ENCODE measurements at places on chromosomes 2 and 18. TPM values are rescaled to one million over a fixed set of nuclear protein-coding genes. Genes with fewer than 3 reads are reported as not detected.

DNA sequence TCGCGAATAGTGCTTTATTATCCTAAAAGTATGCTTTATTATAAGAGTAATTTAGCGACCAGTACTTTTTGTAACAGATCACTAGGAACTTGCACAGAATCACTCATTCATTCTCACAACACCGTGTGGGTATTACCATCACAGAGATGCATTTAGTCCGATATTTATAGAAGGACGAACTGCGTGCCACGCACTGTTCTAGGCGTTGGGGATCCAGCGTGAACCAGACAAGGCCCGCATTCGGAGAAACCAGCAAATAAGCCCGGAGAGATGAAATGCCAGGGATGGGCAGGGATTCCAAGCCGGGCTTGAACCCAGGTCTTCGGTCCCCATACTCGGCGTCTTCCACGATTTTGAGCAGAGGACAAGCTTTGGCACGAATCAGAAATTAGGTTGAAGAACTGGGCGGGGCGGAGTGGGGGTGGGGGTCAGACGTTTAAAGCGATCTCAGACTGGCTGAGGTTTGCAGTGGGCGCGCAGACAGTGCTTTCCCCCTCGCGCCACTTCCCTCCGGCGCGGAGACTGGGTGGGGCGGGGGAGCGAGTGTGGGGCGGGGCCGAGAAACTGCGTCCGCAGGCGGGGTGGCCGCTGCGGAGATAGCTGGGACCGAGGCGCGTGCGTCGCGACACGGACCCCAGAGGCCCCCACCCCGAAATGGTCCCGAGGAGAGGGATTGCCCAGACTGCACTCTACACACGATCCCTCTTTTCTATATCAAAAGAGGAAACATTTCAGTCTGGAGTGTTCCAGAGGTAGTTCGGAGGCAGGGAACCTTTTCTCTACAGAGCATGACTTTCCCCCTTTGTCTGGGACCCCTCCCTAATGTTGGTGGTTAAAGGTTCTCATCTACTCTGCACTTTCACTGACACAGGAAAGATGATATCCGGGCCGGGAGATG, 1.1 kb upstream of the CXCR4 start:
- DNase-seq = peak; percentile 60

ABCG5 gene
- total RNA-seq = not detected

DNA sequence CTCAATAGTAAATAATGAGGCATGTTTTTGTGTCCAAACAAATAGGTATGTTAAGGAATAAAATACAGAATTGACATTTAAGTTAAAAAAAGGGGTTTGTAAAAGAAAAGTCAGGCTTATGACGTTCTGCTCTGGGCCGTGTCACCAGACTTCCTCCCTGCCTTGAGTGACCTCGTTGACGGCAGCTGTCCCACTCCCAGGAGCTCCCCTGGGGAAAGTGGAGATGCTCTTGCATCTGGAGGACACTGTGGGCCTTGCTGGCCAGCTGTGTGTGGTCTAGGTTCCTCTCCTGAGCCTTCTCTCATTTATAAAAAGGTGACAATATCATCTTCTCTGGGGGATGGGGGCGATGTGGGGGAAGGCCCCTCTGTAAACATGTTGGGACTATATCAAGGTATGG, 196.2 kb downstream of the CLIP4 start:
- DNase-seq = no peak

DNA sequence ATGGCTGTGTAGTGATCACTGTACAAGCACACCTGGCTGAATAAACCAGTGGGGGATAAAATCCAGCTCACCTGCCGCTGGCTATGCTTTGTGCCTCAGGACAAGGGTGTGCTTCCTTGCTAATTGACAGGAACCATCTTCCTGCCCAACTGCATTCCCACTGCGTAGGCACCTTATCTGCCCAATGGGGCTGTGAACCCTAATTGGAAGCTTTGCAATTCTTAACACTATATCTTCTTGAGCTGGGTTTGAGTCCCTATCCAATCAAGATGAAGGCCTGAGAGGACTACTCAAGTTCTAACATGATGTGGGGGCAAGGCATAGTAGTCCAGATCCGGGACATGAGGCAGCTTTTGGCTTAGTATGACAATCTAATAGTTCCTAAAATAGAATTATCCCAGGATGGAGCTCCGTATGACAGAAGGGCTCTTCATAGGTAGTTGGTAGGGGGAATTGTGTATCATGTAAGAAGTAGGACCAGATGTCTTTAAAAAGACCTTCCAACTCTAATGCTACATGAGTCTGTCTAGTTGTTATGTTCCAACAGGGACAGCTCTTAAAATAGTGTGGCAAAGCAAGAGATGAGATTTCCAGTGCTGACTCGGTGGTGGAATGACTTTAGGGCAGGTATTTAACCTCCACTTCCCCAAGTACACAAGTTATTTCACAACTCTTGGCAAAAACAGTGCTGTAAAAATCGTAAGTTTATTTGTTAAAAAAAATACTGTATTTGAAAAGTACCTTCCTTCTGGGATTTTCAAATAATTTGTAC, 2.3 kb upstream of the TMEM150A start:
- no peak for DNase-seq

SELENOI gene
- 20.6 TPM for total RNA-seq

DNA sequence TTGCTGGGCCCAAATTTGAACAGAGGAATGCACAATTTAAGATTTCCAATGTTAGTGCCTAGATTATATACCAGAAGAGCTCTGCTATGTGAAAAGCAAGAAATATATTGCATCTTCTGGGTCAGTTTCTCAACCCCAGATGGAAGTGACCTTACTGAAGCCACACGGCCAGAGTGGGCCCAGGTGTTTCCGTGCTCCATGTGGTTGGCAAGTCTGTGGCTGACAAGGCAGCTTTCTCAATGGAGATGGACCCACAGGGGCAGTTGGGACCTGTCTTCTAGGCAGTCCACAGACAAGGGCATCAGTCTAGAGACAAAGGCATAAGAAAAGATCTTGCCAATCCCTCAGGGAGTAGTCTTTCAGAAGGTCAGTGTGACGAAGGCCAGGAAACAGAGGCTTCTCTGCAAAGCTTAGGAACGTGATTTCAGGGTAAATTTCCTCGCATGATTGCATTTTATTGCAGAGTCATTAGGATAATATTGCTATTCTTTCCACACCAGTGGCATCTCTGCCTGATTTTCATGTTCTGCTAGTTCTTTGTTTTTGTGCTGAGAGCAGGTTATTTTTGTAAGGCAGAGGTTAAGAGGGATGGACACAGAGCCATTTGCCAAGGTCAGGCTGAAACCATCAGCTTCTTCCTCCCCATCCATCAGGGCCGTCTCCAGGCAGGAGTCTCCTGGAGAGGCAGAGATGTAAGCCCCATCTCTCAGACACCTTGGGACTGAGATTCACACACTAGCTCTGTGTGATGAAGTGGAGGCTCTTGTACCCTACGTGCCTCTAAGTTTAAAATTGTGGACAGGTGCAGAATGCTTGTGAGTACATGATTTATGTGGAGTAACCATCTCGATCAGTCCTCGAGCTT, 202.1 kb downstream of the ANKRD30B start:
- DNase-seq = no peak

DNA sequence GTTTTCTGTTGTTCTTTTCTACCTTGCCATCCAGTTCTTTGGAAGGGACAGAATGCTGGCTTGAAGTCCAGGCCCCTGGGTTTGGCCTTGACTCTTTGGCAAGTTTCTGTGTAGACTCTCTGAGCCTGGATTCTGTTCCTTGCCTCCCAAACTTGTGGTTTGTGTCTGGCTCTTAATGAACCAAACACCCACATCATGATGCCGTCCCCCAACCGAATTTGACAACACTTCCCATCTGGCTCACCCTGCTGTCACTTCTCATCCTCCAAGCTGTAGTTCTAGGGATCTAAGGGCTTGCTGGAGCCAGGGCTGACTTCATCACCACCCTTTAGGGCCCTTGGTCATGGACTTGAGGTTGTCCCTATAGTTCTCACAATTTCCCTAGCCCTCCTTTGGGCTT, 68.9 kb upstream of the CELF4 start:
- no peak for DNase-seq

MYO3B gene
- total RNA-seq = 1.8 TPM

CYP27A1 gene
- 19.8 TPM for total RNA-seq

DNA sequence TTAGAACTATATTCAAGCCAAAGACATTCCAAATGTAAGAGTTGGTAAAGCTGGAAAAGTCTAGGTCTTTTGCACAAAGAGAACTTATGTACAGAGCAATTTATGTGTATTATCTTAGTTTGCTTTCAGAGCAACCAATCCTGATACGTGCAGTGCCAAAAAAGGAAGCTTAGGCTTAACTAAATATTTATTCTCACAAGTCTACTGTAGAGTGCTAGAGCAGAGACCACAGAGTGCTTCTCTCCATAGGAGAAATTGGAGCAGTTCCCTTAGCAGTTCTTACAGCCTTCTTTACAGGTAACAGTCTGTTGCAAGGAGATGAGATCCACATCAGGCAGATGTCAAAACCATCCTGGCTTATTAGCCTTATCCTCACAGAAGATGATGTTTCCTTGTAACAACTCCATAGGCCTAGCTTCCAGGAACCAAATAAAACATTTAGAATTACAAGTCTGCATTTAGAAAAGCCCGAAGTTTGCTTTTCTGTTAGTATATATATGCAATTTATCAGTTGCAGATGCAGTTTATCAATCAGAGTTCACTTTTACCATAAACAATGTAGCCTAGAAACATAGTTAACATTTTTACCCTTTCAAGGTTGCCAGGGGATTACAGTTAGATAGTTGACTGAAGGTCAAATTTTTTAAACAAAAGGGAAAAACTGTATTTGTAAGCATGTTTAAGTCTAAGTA, 250.6 kb upstream of the KCNJ3 start:
- DNase-seq = no peak

- no peak for DNase-seq
These were observed 106.0 kb upstream of the FOSL2 start for GRCh38 chr2:28286678-28287077.

DNA sequence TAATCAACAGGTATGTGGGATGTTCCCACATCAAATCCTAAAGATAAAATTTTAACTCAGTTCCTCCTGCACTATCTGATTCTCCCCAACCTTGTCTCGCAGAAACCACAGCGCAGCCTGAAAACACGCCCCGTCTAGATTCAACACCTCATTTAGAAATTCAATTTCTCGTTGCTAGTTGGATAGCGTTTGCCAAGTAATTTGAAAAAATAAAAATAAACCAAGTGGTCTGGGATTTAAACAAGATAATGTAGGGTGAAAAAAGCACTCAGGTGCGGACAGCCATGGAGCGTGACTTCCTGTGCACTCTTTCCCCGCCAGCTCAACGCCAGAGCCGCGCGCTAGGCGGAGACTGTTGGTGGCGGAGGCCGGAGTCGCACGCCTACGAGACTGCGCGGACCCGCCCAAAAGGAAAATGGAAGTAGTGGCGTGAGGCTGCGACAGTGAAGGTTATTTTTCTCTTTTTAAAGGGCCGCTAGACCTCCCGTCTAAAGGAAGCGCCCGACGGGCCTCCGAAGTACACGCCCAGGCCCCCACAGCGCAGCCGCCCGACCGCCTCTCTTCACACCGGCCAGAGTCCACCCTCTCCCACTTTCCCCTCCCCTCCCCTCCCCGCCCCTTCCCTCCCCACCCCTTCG, 615 bp upstream of the CCNT2 start:
- DNase-seq = no peak

GRCh38 chr2:234430871-234431270, 66.0 kb downstream of the ARL4C start:
- DNase-seq = no peak

DNA sequence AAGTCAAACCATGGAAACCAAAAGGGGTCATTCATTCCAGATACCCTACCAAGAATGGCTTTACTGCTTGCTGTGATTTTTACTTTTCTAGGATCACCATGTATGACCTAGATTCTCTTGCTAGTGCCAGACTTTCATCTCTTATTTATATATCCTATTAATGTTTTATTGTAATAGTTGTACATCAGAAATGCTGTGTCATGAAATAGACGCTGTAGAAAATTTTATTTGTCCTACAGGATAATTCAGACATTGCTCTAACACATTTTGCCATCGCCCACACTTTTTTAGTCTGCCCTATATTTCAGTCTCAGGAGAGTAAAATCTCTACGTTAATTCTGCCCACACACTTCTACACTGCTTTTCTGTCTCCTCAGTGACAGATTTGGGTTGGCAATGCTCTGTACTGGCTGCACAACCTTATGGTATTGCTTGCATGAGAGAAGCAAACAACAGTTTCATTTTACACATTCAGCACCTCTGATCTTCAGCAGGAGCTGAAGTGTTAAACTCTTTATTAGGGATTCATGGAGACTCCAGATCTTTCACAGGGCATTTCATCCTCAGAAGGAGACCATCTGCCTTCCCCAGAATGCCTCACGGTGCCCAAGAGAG, 871.8 kb upstream of the CHAC2 start:
- no peak for DNase-seq

LONRF2 gene
- 5.1 TPM for total RNA-seq

DNA sequence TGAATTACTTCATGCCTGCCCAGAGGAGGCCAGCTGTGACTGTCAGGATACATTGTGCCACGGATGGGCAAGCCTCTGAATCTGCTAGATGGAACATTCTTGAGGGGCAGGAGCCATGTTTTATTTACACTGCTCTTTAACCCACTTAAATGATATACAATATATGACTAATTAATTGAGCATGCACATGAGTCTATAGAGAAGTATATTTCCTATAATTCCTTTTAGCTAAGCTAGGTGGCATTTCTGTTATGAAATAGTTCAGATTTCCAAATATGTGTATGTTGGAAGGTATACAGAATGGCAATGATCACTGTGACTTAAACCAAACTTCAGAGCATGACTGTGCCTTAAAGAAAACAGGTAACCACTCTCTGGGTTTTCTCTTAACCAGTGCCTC, 131.7 kb downstream of the RAB3GAP1 start:
- no peak for DNase-seq

DNA sequence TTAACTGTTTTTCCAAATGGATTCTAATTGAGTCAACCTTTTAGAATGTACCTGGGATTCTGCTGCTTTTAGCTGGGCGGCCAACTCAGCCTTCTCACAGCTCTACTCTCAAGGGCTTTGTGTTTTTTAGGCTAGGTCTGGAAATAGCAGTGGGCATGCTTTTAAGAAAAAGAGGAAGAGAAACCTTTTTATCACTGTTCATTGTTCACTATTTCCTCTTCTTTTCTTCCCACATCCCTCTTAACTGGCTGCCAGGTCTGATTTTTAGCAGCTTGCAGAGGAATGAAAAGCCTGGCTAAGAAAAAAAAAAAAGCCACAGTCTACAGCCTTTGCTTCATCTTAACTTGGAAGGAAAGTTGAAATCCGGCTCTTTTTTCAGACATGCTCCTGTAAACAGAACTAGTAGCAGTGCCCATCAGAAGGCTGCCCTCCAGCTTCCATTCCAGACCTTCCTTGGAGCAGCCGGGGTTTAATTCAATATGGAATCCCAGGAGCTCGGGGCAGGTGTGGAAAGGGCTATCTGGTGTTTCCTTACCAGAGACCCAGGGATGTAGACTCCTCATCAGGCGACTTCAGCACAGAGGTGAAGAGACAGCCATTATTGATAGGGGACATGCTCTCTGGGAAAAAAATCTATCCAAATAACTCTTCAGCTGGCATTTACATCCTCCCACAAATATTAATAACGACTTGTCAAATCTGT, 230.7 kb downstream of the MYO3B start:
- DNase-seq = no peak

DNA sequence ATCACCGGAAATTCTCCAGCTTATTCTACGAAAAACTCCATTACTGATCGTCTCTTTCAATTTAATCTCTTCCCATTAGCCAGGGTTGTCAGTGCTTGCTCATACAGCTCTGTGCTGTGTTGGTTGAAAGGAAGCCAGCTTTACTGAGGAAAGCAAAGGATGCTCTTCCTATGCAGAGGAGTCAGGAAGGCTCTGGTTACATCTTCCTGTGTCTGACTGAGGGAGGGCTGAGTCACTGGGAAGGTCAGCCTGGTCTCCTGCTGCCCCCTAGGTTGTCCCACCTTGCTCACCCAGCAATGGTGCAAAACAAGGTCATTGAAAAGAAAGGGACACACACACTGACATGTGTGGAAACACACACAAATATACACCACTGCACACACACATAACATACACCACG, 975.6 kb downstream of the DCDC2C start:
- no peak for DNase-seq

Measured in tongue (tissue), 3 donors.